ENCODE measurements at places on chromosomes 11 and 22.

DNA sequence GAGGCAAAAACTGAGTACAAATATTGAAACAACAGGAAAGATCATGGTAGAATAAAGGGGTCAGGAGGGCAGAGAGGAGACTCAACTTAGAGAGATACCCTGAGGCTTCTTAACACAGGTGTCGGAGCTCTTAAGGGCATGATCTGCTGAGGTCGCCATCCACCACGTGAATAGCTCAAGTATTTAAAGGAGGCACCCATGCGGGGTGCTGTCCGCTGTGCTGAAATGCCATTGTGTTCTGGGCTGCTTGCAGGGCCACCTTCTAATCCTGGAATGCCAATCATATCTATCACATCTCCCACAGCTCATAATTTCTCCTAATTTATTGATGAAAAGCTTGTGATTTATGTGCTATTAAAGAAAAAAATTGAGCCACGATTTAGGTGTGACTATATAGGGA lies 90.2 kb downstream of the SEZ6L start:
- H3K36me3 ChIP-seq, result no peaks in the 10 kb centered on the region
- DNase-seq, result peak; percentile 44
- no peak overlapping the region for H3K4me3 ChIP-seq
- H3K27ac ChIP-seq, result no peak overlapping the region
- peaks cover 3% of the 10 kb centered on the region for H3K27me3 ChIP-seq

DNA sequence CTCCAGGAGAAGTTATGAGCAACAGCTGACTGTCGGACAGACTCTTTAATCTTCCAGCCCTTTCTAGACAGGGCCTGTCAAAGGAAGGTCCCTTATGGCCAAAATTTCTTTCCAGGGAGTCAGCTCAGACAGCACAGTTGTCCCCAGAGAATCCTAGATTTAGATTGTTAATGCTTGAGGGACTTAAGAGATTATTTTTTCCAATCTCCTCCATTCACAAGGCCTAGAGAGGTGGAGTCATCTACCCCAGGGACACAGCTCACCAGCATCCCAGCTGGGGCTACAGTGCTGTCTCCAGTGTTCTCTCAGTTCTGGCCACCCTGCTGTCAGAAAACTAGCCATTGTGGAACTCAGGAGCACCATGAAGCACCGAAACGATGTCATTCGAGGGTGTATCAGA lies 7.8 kb downstream of the DSCAML1 start:
- H3K36me3 ChIP-seq, result no peaks in the 10 kb centered on the region
- no peak overlapping the region for H3K27ac ChIP-seq
- H3K4me1 ChIP-seq, result no peaks in the 10 kb centered on the region
- peaks cover 12% of the 10 kb centered on the region for H3K27me3 ChIP-seq

DNA sequence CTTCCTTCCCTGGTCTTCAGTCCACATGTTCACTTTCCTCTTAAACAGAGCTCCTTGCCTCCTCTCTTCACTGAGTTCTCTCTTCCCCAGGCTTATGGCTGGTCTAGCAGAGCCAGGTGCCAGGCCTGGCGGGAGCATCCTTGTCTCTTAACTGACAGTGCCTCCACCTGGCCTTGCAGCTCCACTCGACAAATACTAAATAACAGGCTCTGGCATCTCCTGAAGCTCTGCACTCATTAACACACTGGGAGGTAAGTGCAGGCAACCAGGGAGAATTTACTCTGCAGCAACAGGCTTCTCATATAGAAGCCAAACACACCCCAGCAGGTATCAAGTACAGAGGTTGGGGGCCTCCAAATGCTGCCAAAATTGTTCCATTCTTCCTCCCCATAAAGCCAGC lies 438.1 kb downstream of the SOX6 start:
- DNase-seq, result no peak
- H3K27me3 ChIP-seq, result no peaks in the 10 kb centered on the region
- H3K4me1 ChIP-seq, result no peaks in the 10 kb centered on the region
- no peaks in the 10 kb centered on the region for H3K36me3 ChIP-seq

- peaks cover 14% of the 10 kb centered on the region for H3K4me1 ChIP-seq
- no peak overlapping the region for H3K4me3 ChIP-seq
- no peaks in the 10 kb centered on the region for H3K27me3 ChIP-seq
- peaks cover 12% of the 10 kb centered on the region for H3K36me3 ChIP-seq
- H3K27ac ChIP-seq, result no peak overlapping the region
Observed at GRCh38 chr11:102199673-102200072, 89.4 kb downstream of the YAP1 start.

DNA sequence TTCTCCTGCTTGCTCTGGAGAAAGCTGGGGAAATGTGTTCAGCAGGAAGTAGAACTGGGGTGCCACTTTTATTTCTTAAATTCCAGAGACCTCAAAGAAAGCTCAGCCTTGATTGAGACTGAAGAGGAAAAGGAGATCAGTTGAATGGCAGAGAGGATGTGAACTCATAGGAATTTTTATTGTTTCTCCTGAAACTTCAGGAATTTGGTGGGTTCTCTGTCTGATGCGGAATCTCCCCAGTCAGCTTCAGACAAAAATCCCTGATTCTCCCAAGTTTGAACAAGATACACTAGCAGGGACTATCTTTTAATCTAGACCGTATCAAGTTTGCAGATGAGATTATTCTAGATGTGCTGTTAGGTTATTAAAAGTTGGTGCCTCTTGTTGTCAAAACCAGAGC lies 23.0 kb downstream of the EHF start:
- no peaks in the 10 kb centered on the region for H3K4me1 ChIP-seq
- no peaks in the 10 kb centered on the region for H3K27me3 ChIP-seq
- H3K36me3 ChIP-seq, result no peaks in the 10 kb centered on the region
- no peak overlapping the region for H3K27ac ChIP-seq
- H3K4me3 ChIP-seq, result no peak overlapping the region

- no peak overlapping the region for H3K4me3 ChIP-seq
- H3K27me3 ChIP-seq, result no peaks in the 10 kb centered on the region
- no peak overlapping the region for H3K27ac ChIP-seq
- DNase-seq, result no peak
- H3K4me1 ChIP-seq, result no peaks in the 10 kb centered on the region
Observed at GRCh38 chr11:115605871-115606497, 101.8 kb upstream of the CADM1 start.

- no peaks in the 10 kb centered on the region for H3K36me3 ChIP-seq
- H3K4me3 ChIP-seq, result no peak overlapping the region
- no peak for DNase-seq
Observed at GRCh38 chr11:96293598-96294021, 49.4 kb downstream of the MAML2 start.

DNA sequence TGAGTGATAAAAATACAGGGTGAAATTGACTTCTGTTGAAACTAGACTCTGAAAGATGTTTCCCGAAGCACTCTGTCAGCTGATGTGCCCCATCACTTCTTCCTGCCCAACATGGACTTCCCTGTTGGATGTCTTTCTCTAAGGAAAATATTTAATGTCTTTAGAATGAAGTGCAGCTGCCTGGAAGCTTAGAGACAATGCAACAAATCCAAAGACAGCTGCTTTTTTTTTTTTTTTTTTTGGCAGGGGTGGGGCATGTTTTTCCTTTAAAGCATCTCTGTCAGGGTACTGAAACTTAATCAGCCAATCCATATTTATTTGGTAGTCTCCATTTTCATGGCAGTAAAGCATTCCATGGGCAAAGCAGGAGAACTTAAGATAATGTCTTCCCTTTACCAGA lies 5.9 kb downstream of the JAM3 start:
- H3K4me1 ChIP-seq, result no peaks in the 10 kb centered on the region
- no peak for DNase-seq
- H3K27ac ChIP-seq, result no peak overlapping the region

- no peaks in the 10 kb centered on the region for H3K36me3 ChIP-seq
- no peak for DNase-seq
- H3K27ac ChIP-seq, result no peak overlapping the region
- H3K4me1 ChIP-seq, result peaks cover 8% of the 10 kb centered on the region
- H3K4me3 ChIP-seq, result no peak overlapping the region
- 0 out of 2 replicates have a peak, but pooled peaks cover 2% of the 10 kb centered on the region for H3K27me3 ChIP-seq
Observed at GRCh38 chr11:12247543-12248254, 129.7 kb upstream of the PARVA start.

- DNase-seq, result no peak
- no peak overlapping the region for H3K4me3 ChIP-seq
- H3K27ac ChIP-seq, result no peak overlapping the region
- H3K4me1 ChIP-seq, result no peaks in the 10 kb centered on the region
- H3K36me3 ChIP-seq, result no peaks in the 10 kb centered on the region
Observed at GRCh38 chr11:72363112-72363511, 71.2 kb downstream of the CLPB start.

- no peaks in the 10 kb centered on the region for H3K36me3 ChIP-seq
- H3K4me1 ChIP-seq, result peaks cover 4% of the 10 kb centered on the region
- no peak overlapping the region for H3K27ac ChIP-seq
- no peak for DNase-seq
- peaks cover 36% of the 10 kb centered on the region for H3K27me3 ChIP-seq
Observed at GRCh38 chr11:17352950-17353820, 1.6 kb downstream of the NCR3LG1 start.

DNA sequence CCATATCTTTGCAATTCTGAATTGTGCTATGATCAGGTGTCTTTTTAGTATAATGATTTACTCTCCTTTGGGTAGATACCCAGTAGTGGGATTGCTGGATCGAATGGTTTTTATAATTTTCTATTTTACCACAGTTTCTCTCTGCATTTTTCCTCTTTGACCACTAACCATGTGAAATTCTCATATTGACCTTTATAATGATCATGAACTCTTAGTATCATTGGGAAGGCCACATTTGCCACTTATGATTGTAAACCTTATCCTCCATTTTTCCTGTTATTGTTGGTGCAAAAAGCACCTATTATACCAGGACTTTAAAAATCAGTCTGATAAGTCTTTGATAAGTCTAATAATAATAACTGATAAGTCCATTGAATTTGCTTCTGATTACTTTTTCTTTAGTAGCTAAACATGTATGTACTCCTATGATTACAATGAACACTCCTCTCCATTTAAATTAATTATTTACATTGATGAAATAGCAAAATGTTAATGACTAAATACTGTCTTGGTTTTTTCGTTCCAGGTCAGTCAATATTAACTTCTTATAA lies 9.6 kb downstream of the NEAT1 start:
- no peak overlapping the region for H3K27ac ChIP-seq
- no peak overlapping the region for H3K4me3 ChIP-seq
- no peaks in the 10 kb centered on the region for H3K27me3 ChIP-seq
- H3K4me1 ChIP-seq, result no peaks in the 10 kb centered on the region
- no peaks in the 10 kb centered on the region for H3K36me3 ChIP-seq

- DNase-seq, result no peak
- H3K27ac ChIP-seq, result no peak overlapping the region
- no peak overlapping the region for H3K4me3 ChIP-seq
- H3K27me3 ChIP-seq, result no peaks in the 10 kb centered on the region
- peaks cover 42% of the 10 kb centered on the region for H3K4me1 ChIP-seq
Observed at GRCh38 chr11:19822531-19822930, 109.9 kb downstream of the NAV2 start.

DNA sequence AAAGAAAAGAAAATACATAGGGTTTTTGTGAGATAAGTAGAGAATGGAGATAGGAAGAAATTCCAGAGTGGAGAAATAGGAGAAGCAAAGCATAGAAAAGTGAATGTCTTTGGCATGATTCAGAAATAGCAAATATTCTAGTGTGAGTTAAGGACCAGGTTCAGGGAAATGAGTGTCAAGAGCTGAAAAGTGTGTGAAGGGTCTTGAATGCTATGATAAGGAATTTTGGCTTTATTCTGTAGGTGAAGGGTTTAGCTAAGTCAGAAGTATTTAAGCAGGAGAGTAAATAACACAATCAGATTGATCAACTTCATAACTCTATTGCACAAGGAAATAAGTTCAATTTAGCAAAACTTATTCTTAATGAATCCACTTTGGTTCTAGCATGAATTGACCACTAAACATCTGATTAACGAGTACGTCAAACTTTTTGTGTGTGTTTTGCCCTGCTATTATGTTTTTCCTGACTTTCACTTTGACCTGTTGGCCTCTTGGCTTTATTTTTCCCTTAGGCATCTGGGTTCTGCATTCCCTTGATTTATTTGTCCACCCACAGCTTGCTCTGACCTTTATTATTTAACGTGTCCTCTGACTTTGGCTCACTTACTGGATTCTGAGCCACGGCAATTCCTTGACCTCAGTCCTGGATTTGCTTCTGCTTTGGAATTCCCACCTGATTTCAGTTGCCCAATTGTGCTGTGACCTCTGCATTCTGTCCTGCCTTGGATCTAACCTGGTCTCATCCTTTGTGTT lies 11.9 kb upstream of the TMEM218 start:
- peak overlapping the region; percentile 10 for H3K4me3 ChIP-seq
- H3K27me3 ChIP-seq, result peaks cover 2% of the 10 kb centered on the region
- no peak overlapping the region for H3K27ac ChIP-seq
- no peak for DNase-seq

DNA sequence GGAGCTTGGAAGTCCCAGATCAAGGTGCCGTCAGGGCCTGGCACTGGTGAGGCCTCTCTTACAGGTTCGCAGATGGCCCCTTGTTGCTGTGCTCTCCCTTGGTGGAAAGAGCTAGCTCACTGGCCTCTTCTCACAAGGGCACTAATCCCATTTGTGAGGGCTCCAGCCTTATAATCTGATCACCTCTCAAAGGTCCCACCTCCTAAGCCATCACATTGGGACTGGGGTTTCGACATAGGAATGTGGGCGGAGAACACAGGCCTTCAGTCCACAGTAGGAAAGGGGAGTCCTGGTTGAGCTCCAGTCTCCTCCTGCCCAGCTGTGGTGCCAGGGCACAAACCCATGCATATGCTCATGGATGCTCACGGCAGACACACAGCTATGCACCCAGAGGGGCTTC lies 14.0 kb upstream of the LRRC32 start:
- DNase-seq, result no peak
- H3K36me3 ChIP-seq, result no peaks in the 10 kb centered on the region
- H3K4me3 ChIP-seq, result no peak overlapping the region
- no peak overlapping the region for H3K27ac ChIP-seq
- no peaks in the 10 kb centered on the region for H3K27me3 ChIP-seq

GRCh38 chr11:95659088-95659487 lies 130.5 kb downstream of the FAM76B start:
- no peak overlapping the region for H3K4me3 ChIP-seq
- H3K27me3 ChIP-seq, result no peaks in the 10 kb centered on the region
- H3K27ac ChIP-seq, result no peak overlapping the region
- no peaks in the 10 kb centered on the region for H3K4me1 ChIP-seq
- no peaks in the 10 kb centered on the region for H3K36me3 ChIP-seq
- DNase-seq, result no peak

DNA sequence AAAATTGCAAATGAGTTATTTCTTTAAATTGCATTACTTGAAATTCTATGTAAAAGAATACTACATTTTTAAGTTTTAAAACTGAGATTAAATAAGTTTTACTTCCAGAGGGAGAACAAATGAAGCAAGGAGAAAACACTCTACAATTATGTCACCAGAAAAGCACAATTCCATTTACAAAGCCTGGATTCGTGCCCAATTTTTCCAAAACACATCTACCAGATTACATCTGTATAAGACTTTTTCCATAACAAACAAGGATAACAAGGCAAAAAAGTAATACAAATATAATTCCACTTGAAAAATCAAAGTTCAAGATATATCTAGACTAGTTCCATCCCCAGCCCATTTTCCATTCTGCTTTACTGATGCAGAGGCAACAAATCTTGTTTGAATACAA lies 40.5 kb downstream of the MTMR2 start:
- H3K27ac ChIP-seq, result no peak overlapping the region
- H3K36me3 ChIP-seq, result no peaks in the 10 kb centered on the region
- no peak overlapping the region for H3K4me3 ChIP-seq

GRCh38 chr22:45290410-45290936 lies 5.7 kb downstream of the UPK3A start:
- no peak overlapping the region for H3K4me3 ChIP-seq
- no peaks in the 10 kb centered on the region for H3K4me1 ChIP-seq
- H3K27ac ChIP-seq, result no peak overlapping the region
- DNase-seq, result no peak
- no peaks in the 10 kb centered on the region for H3K36me3 ChIP-seq
- H3K27me3 ChIP-seq, result no peaks in the 10 kb centered on the region
